CD4-positive, alpha-beta T cell treated with Interleukin-4 for 1 hour (primary cell): ENCODE measurements at places on chromosomes 1 and 21.

GRCh38 chr1:58457023-58457635, 89.4 kb downstream of the OMA1 start:
- no peak for DNase-seq

DNA sequence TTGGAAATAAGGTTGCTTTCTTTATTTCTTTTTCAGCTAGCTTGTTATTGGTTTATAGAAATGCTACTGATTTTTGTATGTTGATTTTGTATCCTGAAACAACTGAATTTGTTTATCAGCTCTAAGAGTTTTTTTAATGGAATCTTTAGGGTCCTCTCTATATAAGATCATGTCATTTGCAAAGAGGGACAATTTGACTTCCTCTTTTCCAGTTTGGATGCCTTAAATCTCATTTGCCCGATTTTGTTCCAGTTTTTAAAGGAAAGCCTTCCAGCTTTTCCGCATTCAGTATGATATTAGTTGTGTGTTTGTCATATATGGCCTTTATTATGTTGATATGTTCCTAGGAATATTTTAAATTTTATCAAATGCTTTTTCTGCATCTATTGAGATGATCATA, 31.7 kb downstream of the SLC35A3 start:
- DNase-seq = no peak

GRCh38 chr1:2778220-2778592, 23.3 kb downstream of the TTC34 start:
- DNase-seq = no peak

- DNase-seq = no peak
Measured at GRCh38 chr1:202112859-202113689, 9.6 kb upstream of the GPR37L1 start.

GRCh38 chr1:12244078-12244477, 14.2 kb downstream of the VPS13D start:
- DNase-seq = peak; percentile 3

GRCh38 chr1:219549215-219549614, 63.7 kb downstream of the ZC3H11B start:
- DNase-seq = no peak

GRCh38 chr1:97392701-97393100, 528.1 kb downstream of the DPYD start:
- no peak for DNase-seq

- no peak for DNase-seq
Measured at GRCh38 chr1:91440847-91441246, 36.2 kb upstream of the HFM1 start.

GRCh38 chr1:69739251-69739605, 171.5 kb downstream of the LRRC7 start:
- no peak for DNase-seq

DNA sequence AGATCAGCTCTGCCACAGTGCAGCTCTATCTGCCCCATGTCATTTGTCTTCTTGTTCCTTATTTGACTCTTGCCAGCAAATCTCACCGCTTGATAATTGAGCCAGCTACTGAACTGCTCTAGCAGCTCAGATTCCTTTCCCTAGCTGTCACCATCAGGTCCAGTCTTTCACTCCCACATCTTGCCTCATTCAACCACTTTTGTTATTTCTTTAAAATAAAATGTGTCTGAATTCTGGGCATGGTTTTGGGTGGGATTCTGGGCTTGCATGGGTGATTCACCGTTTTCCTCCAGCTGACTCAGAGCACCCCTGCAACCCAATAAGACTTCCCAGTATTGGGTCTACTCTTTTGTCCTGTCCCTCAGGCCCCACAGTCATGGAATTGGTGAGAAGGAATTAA, 215.7 kb downstream of the DSCAM start:
- DNase-seq = no peak

- DNase-seq = no peak
Measured at GRCh38 chr1:215728169-215728568, 161.1 kb downstream of the KCTD3 start.

DNA sequence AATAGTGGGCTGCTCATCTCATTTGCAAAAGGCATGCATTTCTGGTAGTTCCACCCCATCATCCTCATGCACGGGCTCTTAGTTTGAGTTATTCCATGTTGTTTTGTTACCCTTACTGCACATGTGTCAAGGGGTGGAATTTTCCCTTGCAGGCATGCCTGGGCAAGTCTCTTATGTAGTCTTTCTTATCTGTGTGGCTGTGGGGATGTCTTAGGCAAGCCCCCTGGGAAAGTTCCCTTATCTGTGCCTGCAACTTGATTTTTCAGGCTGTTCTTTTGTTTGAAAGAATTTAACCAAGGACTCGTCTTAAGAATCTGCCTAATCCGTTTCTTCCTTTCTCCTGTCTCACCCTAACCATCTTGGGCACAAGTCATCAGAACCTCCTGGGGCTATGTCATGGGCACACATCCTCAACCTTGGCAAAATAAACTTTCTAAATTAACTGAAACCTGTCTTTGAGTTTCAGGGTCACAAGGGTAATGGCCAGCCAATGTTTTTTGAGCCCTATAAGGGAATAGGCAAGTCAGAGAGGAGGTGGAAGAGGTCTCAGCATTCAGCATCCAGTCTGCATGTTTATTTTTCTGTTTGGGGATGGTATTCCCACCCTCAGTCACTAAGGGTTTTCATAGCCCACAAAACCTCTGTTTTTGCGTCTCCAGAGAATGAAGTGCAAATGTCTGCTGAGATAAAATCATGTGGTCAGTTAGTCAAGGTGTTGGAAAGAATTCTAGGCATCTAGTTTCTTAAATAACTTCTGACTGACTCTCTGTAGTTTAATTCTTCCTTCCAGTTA, 579.7 kb downstream of the PLA2G4A start:
- DNase-seq = no peak

- peak; percentile 24 for DNase-seq
Measured at GRCh38 chr1:64545118-64545843, 75.4 kb downstream of the CACHD1 start.

- no peak for DNase-seq
Measured at GRCh38 chr1:44406737-44407429, 1.8 kb downstream of the RNF220 start.

- no peak for DNase-seq
Measured at GRCh38 chr1:171290621-171291020, 23.4 kb upstream of the FMO4 start.

DNA sequence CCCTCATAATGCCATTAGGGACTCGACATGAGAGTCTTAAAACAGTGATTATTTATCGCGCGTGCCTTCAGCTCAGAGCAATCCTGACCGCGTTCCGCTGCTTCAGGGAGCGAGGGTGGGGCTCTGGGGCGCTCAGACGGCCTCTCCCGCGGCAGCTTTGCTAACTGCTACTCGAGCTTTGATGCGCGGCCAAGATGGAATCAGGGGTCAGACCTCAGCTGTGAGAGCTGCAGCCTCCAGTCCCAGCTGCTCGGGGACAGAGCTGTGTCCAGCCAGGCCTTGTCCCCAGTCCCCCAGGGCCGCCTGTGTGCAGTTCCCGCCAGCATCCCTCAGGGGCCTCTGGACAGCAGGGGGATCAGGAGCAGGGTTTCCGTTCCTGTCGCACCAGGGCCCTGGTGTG, 104.6 kb upstream of the TTC34 start:
- no peak for DNase-seq

- no peak for DNase-seq
Measured at GRCh38 chr21:46082963-46083790, 14.7 kb upstream of the COL6A2 start.

- DNase-seq = no peak
Measured at GRCh38 chr1:170166518-170167180, 20.9 kb downstream of the NTMT2 start.

- no peak for DNase-seq
Measured at GRCh38 chr1:167821969-167822685, 91.8 kb downstream of the ADCY10 start.

DNA sequence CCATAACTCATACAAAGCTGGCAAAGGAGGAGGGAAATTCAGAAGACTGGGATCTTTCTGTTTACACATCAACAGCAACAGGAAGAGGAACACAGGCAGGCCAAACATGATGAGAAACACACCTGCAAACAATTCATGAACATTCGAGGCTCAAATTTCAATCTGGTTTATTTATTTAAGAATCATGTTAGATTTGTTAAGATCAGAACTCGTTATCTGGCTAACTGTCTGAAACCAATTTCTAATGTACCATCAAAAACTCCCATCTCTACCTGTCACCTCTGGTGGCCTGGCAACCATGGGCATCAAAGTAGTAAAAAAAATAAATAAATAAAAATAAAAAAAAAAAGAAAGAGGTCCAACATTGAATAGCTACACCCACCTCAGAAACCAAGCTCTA, 9.8 kb downstream of the LBR start:
- no peak for DNase-seq

- DNase-seq = peak; percentile 67
Measured at GRCh38 chr1:54810153-54810942, 9.2 kb upstream of the TTC22 start.

DNA sequence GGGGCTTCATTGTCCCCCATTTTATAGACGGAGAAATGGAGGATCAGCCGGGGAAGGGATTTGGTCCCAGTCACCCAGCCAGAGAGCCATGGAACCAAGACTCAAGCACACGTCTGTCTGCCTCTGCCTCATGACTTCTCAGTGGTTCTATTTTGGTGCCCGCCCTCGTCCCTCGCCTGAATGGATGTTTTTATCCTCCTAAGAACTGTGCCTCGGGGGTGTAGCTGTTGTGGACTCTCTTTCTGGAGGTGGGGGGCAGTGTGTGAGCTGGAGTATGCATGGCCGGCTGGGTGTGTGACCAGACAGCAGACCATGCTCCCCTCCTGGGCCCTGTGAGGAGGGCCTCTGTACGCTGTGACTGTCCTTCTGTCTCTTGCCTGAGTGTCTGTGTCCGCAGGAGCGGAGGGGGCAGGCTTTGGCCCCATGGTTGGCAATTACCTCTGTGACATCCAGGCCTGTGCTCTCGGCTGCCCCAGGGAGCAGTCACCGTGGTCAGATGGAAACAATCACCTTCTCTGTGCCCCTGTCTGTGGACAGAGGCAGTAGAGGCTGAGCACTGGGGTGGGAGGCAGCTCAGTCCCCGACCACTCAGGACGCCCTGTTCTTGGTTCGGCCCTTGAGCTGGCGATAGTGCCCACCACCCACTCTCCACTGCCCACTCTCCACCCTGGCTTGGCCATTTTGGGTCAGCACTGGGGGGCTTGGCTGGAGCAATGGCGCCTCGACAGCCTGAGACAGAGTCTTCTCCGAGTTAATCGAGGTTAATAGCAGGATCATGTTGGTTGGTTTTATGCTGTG, 20.4 kb downstream of the WNT4 start:
- DNase-seq = no peak

DNA sequence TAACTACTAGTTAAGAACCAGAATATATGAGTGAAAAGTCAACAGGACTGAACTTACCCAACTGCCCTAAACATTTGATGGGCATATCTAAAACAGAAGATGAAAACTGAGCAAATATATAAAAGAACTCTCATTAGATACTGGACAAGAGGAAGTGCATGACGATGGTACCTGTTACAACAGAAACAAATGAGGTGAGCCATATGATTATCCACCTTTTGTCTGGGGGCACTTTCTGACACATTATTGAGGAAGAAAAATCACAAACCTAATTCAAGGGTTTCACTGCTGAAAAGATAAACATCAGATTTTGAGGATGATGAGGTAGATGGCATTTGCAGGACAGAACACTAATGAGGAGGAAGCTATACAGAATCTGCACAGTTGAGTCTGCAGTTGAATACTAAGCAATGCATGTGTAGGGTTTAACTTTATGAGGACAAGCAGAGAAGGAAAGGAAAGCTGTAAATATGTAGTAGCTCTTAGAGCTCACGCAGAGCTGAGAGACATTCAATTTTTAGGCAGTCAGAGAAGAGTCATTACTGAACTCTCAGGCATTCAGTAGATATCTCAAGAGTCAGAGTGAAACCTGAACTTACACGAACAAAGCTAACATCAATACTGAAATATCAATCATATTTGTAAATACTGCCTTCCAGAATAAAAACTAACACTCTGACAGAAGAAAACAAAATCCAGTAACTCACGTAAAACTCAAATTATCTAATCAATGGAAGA, 262.1 kb downstream of the AKT3 start:
- no peak for DNase-seq

- DNase-seq = no peak
Measured at GRCh38 chr1:161080441-161081405, 8.6 kb downstream of the NECTIN4 start.

- DNase-seq = no peak
Measured at GRCh38 chr1:57336793-57337192, 87.1 kb downstream of the DAB1 start.

GRCh38 chr1:91885716-91886506, at the start of gene TGFBR3:
Gene TGFBR3 (minus strand): TSS chr1:91886151. CDS start chr1:91861531, 24,620 bp downstream.
- DNase-seq = peak; percentile 84

GRCh38 chr1:234322979-234323378, 50.3 kb upstream of the COA6 start:
- DNase-seq = peak; percentile 63

DNA sequence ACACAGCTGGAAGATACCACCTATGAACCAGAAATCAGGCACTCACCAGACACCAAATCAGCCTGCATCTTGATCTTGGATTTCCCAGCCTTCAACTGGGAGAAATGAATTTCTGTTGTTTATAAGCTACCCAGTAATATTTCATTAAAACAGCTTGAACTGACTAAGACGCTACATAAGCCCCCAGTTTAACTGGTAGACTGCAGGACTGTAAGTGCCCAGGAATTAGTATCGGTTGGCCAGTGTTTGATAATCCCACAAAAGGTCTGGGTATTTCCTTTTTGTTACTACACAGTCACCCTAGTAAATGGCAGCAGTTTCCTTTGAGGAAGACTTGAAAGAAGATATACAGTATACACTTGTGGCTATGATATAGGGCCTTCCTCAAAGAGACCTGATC, 7.3 kb upstream of the SLC35D1 start:
- DNase-seq = no peak

GRCh38 chr1:94239796-94240195, 2.4 kb upstream of the ARHGAP29 start:
- no peak for DNase-seq
